ENCODE measurements at places on chromosomes 7 and 10. TPM values are rescaled to one million over a fixed set of nuclear protein-coding genes. Genes with fewer than 3 reads are reported as not detected.

DNA sequence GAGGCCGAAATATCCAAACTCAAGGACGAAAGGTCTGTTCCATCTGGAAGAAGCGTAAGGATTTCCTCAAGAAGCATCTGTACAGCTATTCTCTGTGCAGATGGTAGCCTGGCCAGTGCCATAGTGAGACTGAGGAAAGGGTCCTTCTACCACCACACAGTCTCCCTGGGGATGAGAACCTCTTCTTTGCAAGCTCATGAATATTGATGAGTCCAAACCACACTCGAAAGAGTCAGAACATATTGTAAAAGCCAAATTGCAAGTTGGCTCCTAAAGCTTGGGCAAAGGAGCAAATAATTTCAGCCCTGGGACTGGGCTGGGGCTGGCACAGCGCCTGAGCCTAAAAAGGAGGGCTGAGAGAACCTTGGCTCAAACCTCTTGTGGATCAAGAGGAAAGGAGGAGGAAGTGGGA is 66.1 kb upstream of the PIP4K2A start:
- H3K27ac ChIP-seq: no peak overlapping the region
- H3K4me1 ChIP-seq: no peaks in the 10 kb centered on the region
- H3K27me3 ChIP-seq: no peaks in the 10 kb centered on the region
- no peak overlapping the region for H3K4me3 ChIP-seq

ALOX5 gene
- total RNA-seq: 16.0 TPM

- no peaks in the 10 kb centered on the region for H3K4me1 ChIP-seq
- DNase-seq: no peak
- no peaks in the 10 kb centered on the region for H3K27me3 ChIP-seq
- no peak overlapping the region for H3K27ac ChIP-seq
- no peak overlapping the region for H3K4me3 ChIP-seq
Observed at GRCh38 chr10:16626697-16627096, 105.0 kb upstream of the C1QL3 start.

SLC16A12 gene
- 10.0 TPM for total RNA-seq

- no peaks in the 10 kb centered on the region for H3K36me3 ChIP-seq
- DNase-seq: no peak
- no peaks in the 10 kb centered on the region for H3K4me1 ChIP-seq
Observed at GRCh38 chr7:128903621-128904361, 6.7 kb downstream of the KCP start.

EGFR gene
- 22.5 TPM for total RNA-seq

NUTM2A gene
- total RNA-seq: 2.3 TPM

GRCh38 chr7:37354656-37355131 is 94.0 kb downstream of the ELMO1 start:
- H3K4me1 ChIP-seq: peaks cover 59% of the 10 kb centered on the region
- peak; percentile 93 for DNase-seq
- no peak overlapping the region for H3K4me3 ChIP-seq
- no peaks in the 10 kb centered on the region for H3K27me3 ChIP-seq

Measured in right atrium auricular region (tissue), 2 donors.